ENCODE measurements at places on chromosomes 16 and 17.

DNA sequence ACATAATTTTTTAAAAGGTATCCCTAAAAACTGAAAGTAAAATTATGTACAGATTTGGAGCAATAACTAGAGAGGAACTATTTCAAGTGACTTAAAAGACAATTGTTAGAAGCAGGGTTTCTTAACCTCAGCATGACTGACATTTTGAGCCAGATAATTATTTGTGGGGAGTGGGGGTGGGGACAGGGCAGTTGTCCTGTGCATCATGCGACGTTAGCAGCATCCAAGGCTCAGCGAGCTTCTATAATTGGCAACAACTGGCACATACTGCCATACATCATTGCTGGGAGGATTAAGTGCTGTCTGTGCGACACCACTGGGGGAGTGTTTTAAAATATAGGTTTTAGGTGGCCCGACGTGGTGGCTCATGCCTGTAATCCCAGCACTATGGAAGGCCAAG lies 27.1 kb downstream of the GABARAPL2 start:
- DNase-seq: peak; percentile 51

DNA sequence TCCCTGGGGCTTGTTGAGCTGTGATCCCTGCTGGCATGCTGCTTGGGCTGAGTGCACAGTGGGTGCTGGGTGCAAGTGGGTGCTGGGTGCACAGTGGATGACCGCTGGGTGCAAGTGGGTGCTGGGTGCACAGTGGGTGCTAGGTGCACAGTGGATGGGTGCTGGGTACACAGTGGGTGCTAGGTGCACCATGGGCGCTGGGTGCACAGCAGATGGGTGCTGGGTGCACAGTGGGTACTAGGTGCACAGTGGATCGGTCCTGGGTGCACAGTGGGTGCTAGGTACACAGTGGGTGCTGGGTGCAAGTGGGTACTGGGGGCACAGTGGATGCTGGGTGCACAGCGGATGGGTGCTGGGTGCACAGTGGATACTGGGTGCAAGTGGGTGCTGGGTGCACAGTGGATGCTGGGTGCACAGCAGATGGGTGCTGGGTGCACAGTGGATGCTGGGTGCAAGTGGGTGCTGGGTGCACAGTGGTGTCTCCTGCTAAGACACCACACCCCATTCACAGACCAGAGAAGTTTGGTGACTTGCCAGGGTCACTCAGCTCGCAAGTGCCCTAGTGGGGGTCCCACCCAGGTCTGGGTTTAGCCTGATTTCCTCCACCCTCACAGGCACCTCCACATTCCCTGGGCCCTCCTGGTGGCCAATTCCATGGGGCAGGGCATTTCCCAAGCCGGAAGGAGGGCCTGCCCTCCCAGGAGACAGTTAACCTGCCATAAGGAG lies 33.5 kb downstream of the ZFPM1 start:
- DNase-seq: no peak

DNA sequence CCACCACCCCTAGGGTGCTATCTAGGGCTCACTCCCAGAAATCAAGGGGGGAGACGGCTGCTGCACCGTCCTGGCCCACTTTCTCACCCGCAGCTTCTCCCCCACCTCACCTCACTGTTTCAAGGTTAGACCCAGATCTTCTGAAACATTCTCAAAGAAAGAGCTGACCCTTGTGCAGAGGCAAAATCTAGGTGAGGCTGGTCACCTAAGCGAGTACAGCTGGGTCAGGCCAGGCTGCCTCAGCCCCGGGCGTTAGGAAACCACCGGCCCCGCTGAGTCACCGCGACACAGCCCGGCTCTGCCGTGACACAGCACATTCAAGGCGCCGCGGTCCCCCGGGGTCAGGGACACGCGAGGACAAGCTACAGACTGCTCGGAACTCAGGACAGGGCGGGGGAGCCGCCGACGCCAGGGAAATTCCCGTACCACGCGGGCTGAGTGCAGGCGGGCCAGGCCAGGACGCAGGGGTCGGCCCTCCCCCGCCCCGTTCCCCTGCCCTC lies 27.1 kb downstream of the GNPTG start:
- peak; percentile 70 for DNase-seq

- no peak for DNase-seq
These were observed 60.3 kb downstream of the GRIN2A start for GRCh38 chr16:10121897-10122425.

DNA sequence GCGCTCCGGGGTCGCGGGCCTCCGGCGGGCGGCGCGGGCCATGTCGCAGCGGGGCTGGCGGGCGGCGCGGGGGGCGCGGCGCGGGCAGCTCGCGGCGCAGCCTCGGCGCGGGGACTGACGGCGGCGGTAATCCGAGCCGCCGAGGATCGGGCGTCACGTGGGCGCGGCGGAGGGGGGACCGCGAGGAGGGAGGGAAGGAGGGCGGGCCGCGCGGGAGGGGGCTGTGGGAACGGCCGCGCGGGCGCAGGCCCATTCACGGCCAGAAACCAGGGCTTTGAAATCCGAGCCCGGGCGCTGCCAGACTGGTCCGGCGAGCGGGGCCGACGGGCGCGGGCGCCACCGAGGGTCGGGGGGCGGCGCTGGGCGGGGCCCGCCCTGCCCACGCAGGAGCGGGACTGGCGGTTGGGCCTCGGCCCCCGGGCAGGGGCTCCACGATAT lies at the start of gene MTSS2:
Gene MTSS2, minus strand, starts transcription at position 116 of the 438 bp plus-strand sequence. CDS start 262 bp downstream, outside the sequence.
- DNase-seq: peak; percentile 28

DNA sequence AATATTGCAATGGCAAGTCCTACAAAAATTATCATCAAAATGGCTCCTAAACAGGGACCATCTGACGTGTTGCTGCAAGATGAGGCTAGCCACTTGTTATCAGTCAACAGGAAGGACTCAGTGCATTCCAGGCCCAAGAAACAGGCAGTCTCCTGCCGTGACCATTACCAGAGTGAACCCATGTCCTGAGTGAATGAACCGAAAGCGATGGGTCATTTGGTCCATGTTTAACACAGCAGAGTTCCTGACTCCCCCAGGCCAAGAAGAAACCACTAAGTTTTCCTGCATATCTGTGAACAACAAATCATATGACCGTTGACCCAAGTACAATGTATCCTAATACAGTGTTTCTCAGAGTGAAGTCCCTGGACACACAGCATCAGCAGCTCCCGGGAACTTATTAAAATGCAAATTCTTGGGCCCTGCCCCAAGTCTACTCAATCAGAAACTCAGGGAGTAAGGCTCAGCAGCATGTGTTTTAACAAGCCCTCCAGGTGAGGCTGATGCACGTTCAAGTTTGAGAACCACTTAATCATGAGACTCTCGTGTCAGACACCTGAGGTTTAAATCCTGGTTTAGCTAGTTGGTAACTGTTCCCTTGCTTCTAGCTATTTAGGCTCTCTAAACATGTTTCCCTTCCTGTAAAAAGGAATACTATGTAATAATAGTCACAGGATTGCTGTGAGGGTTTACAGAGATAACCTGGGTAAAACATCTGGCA lies 429.4 kb upstream of the MAF start:
- no peak for DNase-seq

- DNase-seq: no peak
These were observed 1.4 kb downstream of the MVP start for GRCh38 chr16:29821643-29822115.

DNA sequence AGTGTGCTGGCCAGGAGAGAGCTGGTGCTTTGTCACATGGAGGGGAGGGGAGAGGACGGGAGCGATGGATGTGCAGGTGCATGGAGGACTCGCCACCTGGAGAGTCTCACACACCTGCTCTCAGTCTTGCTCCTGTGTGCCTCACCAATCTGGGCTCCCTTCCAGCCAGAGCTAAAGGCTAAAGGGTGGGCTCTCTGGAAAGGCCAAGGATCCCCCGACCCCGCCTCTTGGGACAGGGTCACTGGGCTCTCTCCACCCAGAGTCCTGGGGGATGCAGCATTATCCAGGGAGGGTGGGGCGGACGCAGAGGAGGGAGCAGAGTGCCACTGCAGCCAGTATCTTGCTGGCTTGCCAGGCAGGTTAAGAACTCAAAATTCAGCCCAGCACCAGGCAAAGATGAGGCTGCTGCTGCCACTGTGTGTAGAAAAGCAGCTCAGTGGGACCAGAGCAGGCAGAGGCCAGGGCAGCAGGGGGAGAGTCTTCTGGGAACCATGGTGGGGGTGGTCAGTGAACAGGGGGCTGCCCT lies 5.4 kb upstream of the STAT5B start:
- no peak for DNase-seq

DNA sequence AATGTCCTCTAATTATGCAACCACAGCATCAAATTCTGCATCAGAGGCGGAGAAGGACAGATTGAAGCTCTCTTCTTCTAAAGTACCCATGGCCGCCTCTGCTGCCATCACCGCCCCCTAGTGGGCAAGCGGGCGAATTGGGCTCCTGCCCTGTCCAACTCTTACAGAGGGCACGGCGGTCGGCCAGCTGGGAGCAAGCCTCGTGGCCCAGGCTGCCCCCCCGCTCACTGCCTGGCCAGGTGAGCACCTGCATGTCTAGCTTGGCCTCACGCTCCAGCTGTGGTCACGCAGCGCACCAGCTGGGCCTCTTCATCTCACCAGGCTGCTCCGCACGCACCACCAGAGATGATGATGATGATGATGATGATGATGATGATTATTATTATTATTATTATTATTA lies 146.1 kb upstream of the TOM1L1 start:
- DNase-seq: peak; percentile 8

DNA sequence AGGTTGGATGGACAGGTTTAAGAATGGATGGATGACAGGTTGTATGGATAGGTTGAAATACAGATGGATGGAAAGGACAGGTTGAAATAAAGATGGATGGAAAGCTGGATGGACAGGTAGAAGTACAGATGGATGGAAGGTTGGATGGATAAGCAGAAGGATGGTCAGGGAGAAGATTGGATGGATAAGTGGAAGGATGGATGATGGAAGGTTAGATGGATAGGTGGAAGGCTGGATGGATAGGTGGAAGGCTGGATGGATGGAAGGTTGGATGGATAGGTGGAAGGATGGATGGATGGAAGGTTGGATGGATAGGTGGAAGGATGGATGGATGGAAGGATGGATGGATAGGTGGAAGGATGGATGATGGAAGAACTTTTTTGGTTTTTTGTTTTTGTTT lies 905 bp upstream of the SDR42E2 start:
- no peak for DNase-seq
